GM03348 (cell line): ENCODE measurements at places on chromosomes 4 and X.
A peak's percentile ranks its signal among the peaks of the same experiment; 100 is the strongest.

GRCh38 chr4:66330125-66330524 is 659.8 kb upstream of the EPHA5 start:
- no peak for DNase-seq

DNA sequence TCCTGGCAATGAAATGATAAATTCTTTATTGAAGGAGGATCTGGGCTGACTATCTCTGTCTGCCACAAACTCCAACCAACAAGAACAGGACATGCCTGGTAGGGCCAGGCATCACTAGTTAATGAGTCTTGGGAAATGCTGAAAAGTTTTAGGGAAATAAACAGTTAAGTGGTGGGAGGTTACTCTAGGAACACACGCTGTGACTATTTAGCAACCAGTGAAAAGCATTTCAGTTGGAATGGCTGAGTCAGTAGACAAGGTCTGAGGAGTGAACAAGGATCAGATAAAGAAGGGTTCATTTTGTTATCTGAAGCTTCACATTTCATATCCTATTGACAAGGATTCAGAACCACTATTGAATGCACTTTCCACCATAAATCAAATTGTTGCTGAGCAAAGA is 394.9 kb upstream of the BOD1L1 start:
- DNase-seq = peak; percentile 10

GRCh38 chr4:80852061-80852460 is 178.4 kb upstream of the BMP3 start:
- no peak for DNase-seq

GRCh38 chrX:24231641-24232179 is 82.2 kb downstream of the SUPT20HL2 start:
- no peak for DNase-seq

- DNase-seq = peak; percentile 20
Measured at GRCh38 chrX:37825215-37825842, 22.0 kb downstream of the DYNLT3 start.

DNA sequence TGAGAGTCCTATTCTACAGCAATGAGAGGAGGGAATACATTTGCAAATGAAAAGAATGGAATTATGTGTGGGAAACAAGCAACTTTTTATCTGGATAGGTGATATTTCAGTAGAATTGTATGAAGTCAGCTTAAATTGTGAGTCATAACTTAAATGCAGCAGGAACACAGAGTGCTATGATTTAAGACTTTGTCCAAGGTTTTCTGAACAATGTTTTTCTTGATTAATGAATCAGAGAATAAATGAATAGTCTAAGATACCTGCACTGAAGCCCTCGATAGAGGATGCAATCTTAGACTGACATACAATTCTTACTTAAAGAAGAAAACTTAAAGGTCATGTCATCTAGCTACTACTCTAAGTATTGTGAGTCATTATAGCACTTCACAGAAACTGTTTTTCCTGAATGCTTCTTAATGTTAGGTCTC is 8.0 kb downstream of the ARHGEF38 start:
- DNase-seq = no peak

DNA sequence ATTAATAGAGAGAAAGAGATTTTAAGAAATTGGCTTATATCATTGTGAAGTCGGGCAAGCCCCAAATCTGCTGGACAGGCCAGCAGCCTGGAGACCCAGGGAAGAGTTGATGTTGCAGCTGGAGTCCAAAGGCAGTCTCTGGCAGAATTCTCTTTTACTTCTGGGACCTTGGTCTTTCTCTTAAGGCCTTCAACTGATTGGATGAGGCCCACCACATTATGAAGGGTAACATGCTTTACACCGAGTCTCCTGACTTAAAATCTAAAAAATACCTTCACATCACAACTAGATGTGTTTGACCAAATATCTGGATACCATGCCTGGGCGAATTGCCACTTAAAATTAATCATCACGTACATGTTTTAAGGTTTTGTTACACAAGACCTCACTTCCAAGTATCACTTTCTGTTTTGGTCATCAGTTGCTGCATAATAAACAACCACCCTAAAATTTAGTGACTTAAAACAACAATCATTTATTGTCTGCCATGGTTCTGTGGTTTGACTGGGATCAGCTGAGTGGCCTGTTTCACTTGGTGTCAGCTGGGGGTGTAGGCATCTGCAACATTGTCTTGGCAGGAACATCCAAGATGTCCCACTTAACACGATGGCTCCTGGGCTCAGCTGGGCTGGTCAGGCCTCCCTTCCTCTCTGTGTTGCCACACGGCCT is 3.4 kb downstream of the CD38 start:
- DNase-seq = no peak

GRCh38 chr4:168619266-168619631 is 122.4 kb downstream of the PALLD start:
- DNase-seq = no peak

- no peak for DNase-seq
Measured at GRCh38 chr4:20916106-20916505, 215.8 kb downstream of the PACRGL start.

DNA sequence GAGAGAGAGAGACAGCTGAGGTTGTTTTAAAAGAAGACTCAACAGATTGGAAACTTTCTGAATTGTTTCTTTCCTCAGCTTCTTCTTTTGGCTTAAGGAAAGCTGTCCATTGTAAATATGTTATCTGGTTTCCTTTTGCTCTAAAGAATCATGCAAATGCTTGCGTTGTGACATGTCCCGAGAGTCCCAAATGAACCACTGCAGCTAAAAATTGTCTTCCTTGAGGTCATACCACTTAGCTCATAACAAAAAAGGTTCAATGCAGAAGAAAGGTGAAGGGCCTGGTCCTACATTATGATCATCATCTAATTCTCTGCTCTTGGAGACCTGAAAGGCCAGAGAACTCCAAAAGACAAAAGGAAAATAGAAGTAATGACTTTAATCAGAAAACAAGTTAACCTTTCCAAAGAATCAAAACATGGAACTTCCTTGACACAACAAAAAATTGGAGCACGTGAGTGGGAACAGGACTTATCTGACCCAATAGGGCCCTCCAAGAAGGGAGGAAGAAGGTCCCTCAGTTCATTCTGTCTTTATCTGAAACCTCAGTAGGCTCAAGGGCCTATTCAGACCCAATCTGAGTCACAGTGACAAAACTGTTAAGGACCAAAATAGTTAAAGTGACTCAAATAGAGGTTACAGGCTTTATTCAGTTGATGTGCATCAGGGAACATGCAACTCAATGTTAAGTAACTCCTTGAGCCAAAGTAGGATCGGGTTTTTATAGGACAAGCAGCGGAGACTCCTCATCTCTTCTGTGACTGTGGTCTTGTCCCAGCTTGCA is 14.7 kb upstream of the VSIG1 start:
- no peak for DNase-seq

DNA sequence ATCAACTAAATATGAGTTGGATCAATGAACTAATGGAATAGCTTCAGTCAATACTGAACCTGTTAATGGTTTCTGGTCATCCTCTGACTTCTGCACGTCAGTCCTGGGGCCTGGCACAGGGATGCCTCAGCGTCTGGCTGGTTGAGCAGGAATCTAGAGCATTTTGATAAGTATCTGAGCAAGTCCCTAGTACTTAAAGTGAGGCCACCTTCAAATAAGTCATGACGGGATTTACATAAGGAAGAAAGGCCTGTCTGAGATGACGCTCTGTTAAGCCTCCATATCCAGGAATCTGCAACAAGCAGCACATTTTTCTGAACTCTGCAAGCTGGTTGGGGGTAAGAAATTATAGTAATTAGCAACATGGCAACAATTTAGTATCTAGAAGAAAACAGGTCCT is 83.2 kb upstream of the TBC1D9 start:
- DNase-seq = no peak

GRCh38 chr4:108529984-108530905 is 90.1 kb upstream of the RPL34 start:
- no peak for DNase-seq
